COLO829 (cell line): ENCODE measurements at places on chromosomes 6 and 20.

DNA sequence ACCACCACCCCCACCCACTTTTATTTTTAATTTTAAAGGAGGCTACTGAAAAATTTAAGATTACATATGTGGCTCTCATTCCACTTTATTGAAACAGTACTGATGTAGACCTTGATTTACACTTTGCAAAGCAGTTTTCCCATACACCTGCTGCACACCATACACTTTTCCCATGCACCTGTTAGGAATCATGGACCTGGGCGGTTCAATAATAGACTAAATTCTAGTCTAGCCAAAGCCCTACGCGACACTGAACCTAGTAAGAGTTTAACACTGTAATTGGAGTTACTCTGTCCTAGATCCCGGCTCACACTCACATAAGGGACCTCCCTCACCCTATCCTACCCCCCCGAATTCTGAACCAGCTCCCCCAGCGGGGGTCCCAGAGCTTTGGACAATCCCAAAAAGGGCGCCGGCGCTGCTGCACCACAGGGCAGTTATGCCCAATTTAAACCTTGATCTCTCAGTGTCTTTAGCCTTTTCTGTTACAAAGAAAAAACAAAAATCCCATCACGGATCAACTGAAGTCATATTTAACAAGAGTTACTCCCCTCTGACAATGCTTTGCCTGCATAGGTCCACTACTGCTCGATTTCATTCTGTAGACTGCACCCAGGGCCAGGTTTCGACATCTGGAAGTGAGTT lies 2.4 kb upstream of the GCLC start:
- no peak for DNase-seq

DNA sequence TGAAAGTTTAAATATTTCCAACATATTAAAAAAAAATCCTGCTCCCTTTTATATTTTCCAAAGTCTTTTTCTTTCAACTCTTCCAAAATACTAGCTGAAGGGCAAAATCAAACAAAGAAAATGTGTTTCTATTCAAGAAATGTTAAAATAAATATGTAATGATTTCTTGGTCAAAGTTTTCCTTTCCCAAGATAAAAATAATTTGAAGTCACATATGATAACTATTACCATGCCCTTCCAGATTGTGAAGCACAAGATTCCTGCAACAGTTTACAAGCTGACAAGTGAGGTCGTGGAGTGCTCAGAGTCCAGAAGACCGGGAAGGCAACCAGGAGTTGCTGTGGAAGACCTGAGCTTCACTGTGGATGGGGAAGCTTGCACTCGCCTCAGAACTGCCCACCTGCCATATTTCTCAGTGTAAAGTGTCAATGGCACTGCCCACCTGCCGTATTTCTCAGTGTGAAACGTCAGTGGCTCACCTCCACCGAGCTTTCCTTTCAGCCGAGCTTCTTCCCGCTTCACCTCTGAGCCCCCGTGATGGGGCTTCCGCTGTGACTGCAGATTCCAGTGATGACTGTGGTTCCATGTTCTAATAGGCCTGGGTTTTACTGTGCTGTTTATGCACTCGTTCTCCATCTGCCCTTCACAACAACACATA lies 160.5 kb downstream of the THBS2 start:
- DNase-seq: no peak

DNA sequence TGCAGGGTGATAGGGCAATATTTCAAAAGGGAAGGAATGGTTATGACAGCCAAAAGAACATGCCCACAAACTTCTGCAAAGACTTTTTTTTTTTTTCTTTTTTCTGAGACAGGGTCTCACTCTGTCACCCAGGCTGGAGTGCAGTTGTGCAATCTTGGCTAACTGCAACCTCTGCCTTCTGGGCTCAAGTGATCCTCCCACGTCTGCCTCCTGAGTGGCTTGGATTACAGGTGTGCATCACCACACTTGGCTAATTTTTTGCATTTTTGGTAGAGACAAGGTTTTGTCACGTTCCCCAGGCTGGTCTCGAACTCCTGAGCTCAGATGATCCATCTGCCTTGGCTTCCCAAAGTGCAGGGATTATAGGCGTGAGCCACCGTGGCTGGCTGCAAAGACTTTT lies 117.6 kb upstream of the ADGRF1 start:
- no peak for DNase-seq

DNA sequence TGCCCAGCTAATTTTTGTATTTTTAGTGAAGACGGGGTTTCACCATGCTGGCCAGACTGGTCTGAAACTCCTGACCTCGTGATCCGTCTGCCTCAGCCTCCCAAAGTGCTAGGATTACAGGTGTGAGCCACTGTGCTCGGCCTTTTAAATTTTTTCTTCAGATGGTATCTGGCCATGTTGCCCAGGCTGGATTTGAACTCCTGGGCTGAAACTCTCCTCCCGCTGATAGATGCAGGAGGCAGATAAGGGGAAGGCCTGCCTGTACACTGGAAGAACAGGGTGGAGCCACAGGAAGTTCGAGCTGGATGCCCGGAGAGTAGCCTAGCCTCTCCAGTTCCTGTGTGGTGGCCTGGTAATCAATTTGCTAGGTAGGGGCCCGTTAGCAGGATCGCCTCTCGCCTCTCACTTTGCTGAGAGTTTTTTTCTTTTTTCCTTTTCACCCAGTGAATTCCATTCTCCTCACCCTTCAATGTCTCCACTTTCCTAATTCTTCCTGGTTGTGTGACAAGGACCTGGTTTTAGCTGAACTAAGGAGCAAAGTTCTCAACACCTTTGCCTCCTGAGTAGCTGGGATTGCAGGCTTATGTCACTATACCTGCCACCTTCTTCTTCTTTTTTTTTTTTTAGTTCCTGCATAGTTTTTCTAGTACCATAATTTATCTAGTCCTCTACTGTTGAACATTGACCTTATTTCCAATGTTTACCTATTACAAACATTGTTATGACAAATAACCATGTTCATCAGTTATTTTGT lies 19.4 kb upstream of the ITCH start:
- no peak for DNase-seq

GRCh38 chr6:157104803-157105202 lies 218.5 kb downstream of the TMEM242 start:
- DNase-seq: no peak

DNA sequence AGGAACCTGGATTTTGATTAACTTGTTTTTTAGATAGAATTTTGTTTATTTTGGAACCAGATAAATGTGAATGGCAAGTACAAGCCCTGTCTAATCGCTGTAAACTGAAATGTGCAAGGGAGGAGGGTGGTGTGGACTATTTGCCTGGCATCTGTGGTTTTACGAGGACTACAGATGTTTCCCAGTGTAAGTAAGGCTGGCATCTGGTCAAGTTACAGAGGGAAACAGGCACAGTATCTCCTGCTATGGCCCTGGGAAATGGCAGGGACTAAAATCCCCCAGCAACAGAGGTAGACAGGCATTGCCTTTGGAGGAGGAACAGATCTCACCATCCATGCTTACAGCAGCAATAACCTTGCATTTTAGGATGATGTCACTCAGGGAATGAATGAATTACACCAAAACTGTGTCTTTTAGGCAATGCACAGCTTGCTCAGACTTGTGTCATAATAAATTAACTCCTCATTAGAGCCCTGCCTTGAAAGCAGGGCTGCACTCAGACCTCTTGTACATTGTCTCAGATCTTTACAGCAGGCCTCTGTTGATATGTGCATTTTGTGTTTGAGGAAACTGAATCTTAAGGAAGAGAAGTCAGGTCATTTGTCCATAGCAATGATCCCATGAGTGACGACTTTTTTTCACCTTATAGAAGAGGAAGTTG lies 96.2 kb downstream of the TCP11 start:
- DNase-seq: no peak
